ENCODE measurements at places on chromosomes 13 and 19.

DNA sequence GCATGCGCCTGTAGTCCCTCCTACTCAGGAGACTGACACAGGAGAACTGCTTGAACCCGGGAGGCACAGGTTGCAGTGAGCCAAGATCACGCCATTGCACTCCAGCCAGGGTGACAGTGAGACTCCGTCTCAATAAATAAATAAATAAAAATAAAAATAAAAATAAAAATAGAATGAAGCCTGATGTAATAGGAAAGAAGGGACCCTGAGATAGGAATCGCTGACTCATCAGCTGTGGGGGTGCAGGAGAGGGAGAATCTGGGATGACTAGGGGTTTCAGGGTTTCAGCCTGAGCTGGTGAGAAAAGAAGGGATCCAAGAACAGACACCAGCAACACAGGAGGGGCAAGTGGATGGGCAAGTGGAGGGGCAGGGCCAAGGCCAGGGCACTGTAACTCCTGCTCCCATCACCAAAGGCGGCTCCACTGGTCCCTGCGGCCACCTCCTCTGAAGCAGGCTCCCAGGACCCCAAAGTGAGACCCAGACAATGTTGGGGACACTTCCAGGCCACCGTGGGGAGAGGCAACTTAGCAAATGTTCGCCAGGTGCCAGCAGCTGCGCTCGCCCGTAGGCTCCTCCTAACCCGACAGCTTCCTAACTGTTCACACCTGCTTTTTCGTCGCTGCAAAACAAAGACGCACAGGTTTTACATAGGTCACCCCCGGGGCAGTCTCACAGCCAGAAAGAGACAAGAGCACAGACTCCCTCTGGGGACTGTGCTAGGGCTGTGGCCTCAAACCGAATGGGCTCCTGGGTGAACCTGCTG is 1.2 kb downstream of the HAUS8 start:
- no peak for DNase-seq

GRCh38 chr13:75136151-75136550 is 345.8 kb downstream of the TBC1D4 start:
- DNase-seq, result no peak

DNA sequence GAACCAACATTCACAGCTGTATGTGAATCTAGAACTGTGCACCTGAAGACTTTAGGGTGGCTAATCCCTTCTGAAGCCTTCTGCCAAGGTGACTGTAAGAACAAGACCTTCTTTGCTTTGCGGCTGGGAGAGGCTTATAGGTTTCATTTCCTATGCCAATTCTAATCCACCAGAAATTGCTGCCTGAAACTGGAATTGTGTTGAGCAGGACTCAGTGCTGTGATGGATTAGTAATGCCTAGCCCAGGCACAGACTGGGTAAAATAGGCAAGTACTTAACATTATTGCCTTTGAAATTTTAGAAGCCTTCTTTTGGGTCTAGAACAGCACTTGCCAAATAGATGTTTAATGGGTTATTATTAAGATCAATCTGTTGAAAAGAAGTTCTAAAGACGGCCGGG is 11.5 kb downstream of the SLC25A23 start:
- no peak for DNase-seq

GRCh38 chr13:103104340-103104739 is 38.1 kb upstream of the SLC10A2 start:
- no peak for DNase-seq

- no peak for DNase-seq
These were observed 6.5 kb downstream of the ZNF426 start for GRCh38 chr19:9531933-9532332.

DNA sequence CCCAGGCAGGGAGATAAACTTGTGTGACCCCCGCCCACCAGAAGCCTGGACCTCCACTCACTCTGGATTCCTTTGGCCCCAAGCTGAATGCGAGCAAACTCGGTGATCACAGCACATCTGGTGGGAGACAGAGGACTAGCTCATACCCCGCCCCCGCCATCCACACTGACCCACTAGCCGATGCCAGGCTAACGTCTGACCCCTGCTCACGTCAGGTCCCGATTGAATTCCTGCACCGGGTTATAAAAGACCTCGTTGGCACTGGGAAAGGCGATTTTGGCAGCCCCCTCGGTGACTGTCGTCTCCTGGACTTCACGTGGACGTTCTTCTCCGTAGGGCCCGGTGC is 631 bp downstream of the TRMT1 start:
- no peak for DNase-seq

DNA sequence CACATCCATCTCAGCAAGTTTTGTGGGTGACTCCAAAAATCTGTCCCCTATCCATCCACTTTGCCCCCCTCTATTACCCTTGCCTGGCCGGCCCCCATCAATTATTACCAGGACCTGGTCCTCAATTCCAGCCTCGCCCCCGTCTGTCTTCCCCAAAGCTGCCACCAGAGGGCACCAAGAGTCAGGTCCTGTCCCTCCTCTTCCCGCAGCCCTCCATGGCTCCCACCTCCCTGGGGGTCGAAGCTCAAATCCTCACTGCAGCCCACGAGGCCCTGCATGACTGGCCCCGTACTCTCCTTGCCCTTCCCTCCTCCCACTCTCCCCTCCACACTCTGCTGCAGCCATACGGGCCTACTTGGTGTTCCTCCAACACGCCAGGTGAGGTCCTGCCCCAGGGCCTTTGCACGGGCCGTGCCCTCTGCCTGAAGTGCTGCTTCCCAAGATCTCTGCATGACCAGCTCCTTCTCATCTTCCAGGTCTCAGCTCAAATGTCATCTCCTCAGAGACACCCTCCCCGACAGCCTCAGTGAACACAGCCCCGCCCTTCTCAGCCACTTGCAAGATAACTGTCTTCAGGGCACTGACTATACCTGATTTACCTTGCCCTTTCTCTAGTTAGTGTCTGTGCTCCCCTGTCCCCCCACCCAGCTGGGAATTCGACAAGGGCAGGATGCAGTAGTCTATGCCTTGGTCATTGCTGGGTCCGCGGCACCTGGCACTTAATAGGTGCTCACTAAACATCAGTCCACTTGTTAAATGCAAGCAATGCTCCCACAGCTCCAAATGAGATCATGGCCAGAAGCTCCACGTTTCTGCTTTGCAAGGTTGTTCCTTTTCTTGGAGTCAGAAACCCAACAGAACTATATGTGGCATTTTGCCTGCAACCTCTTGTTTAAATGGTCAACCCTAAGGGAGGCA is 16.8 kb upstream of the SEMA6B start:
- peak; percentile 57 for DNase-seq

DNA sequence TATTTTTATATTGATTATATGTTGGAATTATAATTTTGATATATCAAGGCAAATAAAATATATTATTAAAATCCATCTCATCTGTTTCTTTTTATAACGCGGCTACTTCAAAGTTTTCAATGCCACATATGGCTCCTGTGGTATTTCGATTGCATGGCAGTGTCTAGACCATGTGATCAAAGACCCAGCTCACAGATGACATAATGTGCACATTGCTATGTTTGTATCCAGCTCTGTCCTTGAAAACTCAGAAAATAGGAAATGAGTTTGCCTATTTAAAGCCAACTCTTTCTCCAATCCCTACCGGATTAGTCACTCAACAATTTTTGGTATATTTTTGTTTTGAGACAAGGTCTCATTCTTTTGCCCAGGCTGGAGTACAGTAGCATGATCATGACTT is 26.2 kb downstream of the TMTC4 start:
- DNase-seq, result no peak

DNA sequence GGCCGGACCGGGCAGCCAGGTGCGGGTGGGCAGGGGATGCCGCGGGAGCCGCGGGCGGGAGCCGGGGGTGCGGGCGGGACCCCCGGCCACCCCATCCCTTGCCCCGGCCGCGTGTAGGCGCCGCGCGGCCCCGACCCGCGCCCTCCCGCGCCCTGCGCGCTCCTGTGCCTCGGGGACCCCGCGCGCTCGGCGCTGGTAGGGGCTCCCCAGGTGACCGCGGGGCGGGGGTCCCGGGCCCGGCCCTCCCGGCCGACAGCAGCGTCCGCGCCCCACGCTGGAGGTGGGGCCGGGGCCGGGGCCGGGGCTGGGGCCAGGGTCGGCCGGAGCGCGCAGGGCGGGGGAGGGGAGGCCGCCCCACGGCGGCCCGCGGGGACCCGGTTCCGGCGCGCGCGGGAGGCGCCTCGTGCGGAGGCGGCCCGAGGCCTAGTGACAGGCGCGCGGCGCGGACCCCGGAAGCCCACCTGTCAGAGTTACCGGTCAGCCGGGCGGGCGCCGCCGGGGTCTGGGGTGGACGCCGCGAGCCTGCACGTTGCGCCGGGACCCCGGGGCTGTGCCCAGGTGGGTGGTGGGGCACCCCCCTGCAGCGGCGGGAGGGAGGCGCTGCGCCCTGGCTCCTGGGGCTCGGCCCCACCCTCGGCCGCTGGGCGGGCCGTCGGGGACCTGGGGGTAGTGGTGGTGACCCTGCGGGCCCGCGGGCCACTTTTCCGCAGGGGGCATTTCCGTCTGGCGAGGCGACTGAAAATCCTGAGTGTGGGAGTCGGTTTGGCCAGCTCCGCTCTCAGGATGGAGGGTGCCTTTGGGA is 518 bp downstream of the TFDP1 start:
- DNase-seq, result no peak

- DNase-seq, result no peak
These were observed 1.8 kb downstream of the MYBPC2 start for GRCh38 chr19:50434525-50434924.

DNA sequence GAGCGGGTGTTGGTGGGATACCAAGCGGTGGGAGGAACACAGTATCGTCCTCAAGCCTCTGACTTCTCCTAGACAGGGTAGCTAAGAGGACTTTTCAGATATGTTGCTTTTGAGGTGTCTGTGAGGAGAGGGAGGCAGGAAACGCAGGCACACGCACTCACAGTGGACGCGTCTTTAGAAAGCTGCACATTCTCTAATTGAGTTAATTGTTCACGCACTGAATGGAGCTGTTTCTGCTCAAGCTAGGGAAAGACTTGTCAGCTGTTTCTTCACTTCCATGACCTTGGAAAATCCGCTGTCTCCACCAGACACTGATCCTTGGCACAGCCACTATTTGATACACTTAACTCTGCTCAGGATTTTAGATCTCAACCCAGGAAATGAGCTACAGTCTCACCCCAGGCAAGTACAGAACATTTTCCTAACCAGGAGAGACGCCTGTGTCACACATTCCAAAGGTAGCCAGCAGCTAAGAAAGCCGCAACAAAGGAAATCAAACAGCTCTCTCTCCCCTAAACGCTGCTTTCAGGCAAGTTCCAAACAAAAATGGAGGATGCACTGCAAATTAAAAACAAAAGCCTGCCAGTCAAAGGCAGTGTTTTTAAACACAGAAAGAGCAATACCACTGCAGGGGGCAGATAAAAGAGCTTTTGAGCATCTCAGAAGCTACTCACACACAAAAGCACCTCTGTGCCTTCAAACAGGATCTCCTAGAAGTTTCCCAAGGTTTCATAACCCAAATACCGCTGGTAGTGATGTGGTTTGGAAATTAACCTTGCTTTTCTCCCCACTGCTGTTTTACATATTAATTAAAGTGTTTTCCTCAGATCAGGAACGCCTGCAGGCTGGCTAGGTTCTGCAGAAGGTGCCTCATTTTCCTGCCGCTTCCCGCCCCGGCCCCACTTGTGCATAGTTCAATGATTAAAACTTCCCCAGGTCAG is 57.3 kb downstream of the IRS2 start:
- no peak for DNase-seq

GRCh38 chr13:42125046-42125445 is 76.6 kb downstream of the DGKH start:
- no peak for DNase-seq

GRCh38 chr13:67776151-67776550 is 546.0 kb upstream of the PCDH9 start:
- no peak for DNase-seq

- no peak for DNase-seq
These were observed 133.1 kb upstream of the RFC3 start for GRCh38 chr13:33684874-33685273.

DNA sequence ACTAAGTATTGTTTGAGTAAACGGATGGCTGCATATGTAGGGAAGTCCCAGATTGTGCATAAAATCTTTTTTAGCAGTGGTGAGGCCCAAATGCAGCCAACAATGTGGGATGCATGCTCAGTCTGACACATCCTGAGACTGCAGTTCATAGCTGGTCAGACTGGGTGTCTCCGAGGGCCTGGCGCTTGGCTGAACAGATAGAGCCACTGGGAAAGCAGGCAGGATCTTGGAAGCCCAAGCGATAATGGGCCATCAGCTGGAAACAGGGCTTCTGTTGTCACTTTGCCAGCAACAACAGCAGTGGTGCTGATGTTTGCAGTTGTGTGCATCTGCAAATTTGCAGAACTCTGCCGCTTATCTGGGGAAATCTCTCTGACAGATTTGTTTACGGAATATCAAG is 36.1 kb downstream of the MTUS2 start:
- no peak for DNase-seq

GRCh38 chr13:72025836-72026235 is 158.8 kb upstream of the DACH1 start:
- no peak for DNase-seq

DNA sequence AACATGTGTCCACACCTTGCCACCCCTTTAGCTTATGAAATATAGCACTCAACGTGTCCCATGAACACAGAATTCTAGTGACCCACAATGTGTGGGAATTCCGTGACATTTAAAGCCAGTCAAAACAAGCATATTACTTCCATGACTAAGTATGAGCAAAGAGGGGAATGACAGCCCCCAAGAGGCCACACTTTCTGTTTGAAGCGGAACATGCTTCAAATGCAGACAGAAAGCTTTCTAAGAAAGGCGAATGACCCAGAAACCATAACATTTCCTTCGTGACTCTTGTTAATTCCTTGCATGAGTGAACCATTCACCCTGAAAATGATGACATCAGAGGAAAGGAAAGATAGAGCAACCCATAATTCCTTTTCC is 122.0 kb upstream of the FNDC3A start:
- DNase-seq, result peak; percentile 23

DNA sequence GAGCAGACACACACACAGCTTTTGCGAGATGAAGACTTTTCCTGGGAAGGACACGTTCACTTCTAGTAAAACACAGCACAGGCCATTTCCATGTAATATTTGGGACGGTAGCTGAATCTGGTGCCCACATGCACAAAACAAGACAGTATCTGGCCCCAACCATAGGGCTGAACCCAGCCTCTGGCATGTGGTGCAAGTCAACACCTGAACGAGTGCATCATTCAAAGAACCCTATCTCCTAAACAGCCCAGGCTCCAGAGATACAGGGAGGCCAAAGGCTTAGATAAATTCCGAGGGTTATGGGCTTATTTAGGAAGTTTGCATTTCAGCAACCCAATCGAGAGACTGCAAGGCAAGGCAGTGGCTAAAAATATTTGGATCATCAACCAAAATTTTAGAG is 2.7 kb upstream of the TFDP1 start:
- DNase-seq, result no peak

GRCh38 chr13:53174545-53174944 is 145.9 kb downstream of the OLFM4 start:
- no peak for DNase-seq

GRCh38 chr13:74560325-74560724 is 426.1 kb upstream of the KLF12 start:
- DNase-seq, result no peak

- no peak for DNase-seq
These were observed 10.4 kb downstream of the SBK2 start for GRCh38 chr19:55526216-55527196.

DNA sequence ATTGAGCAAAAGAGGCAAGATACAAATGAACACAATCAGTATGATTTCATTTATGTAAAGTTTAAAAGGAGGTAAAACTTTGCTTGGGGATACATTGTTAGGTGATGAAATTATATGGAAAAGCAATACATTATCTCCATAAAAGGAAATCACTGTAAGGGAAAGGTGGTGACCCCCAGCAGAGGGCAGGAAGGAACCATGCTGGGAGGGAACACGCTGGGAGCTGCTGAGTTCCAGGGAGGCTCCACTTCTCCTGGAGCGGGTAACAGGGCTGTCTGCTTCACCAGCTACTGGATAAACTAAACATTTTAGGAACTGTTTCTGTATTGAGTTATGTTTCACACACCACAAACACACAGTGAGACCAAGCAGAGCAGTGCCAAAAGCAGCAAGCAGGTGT is 91.2 kb downstream of the KATNAL1 start:
- no peak for DNase-seq
